Lung (tissue), 17 donors: ENCODE measurements at places on chromosomes 16 and 17. TPM values are rescaled to one million over a fixed set of nuclear protein-coding genes. Genes with fewer than 3 reads are reported as not detected.

DNA sequence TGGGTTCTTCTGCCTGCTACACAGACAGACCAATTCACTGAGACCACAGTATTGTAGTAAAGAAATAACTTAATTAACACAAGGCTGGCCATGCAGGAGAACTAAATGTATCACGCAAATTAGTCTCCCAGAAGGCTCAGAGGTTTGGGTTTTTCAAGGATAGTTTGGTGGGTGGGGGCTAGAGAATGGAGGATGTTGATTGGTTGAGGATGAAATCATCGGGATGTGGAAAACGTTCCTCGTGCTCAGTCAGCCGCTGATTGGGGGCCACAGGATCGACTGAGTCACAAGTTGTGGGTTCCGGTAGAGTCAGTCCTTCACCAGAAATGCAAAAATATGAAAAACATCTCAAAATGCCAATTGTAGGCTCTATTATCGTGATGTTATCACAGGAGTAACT, 18.7 kb downstream of the RHOT1 start:
- no peak for DNase-seq

- DNase-seq, result no peak
Measured at GRCh38 chr17:8949061-8949661, 16.3 kb downstream of the PIK3R5 start.

- no peak for DNase-seq
Measured at GRCh38 chr16:25691519-25692091, at the start of gene HS3ST4. Gene HS3ST4 (plus strand): TSS chr16:25691959.

DNA sequence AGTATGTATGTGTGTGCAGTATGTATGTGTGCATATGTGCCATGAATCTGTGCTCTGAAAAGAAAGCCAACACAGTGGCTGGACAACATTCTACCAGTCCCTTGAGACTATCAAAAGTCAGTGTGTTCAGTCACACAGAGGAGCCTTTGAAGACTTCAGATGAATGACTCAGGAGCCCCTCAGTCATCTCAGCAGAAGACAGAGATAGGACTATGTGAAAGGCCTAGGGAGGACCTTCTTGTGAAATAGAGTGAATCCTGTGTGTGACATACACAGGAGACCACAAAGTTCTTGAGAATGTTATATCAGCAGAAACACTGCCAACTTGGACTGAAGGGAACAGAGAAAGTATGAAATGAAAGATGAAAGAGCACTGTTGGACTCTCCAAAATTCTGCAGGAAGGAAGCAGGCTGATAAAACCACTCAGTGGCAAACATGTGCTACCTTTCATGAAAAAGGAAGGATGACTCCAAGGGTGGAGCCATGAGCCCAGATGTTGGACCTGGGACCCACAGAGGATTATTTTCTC, 108.4 kb downstream of the METRNL start:
- DNase-seq, result no peak

GRCh38 chr17:79203657-79204056, 129.0 kb downstream of the ENGASE start:
- no peak for DNase-seq

DNA sequence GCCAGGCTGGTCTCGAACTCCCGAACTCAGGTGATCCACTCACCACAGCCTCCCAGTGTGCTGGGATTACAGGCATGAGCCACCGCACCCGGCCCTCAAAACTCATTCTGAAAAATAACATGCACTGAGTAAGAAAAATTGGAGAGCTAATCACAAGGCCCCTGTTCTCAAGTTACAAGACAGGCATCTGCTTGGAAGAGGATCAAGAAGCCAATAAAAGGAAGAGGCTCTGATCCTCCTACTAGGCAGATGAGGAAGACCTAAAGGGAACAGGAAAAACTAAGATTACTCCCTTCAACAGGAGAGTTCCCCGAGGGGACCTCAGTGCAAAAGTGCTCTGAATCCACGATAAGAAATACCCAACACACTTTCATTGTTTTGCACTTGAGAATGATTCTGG, 18.4 kb downstream of the BLMH start:
- DNase-seq, result no peak

- no peak for DNase-seq
Measured at GRCh38 chr17:71098071-71098470, 928.7 kb downstream of the KCNJ2 start.

Gene TBC1D16
- 13.1 TPM for total RNA-seq

Gene TUBB3
- 6.3 TPM for total RNA-seq
